Neural crest cell (in vitro differentiated cells): ENCODE measurements at places on chromosomes 12 and 14. TPM values are rescaled to one million over a fixed set of nuclear protein-coding genes. Genes with fewer than 3 reads are reported as not detected.

DNA sequence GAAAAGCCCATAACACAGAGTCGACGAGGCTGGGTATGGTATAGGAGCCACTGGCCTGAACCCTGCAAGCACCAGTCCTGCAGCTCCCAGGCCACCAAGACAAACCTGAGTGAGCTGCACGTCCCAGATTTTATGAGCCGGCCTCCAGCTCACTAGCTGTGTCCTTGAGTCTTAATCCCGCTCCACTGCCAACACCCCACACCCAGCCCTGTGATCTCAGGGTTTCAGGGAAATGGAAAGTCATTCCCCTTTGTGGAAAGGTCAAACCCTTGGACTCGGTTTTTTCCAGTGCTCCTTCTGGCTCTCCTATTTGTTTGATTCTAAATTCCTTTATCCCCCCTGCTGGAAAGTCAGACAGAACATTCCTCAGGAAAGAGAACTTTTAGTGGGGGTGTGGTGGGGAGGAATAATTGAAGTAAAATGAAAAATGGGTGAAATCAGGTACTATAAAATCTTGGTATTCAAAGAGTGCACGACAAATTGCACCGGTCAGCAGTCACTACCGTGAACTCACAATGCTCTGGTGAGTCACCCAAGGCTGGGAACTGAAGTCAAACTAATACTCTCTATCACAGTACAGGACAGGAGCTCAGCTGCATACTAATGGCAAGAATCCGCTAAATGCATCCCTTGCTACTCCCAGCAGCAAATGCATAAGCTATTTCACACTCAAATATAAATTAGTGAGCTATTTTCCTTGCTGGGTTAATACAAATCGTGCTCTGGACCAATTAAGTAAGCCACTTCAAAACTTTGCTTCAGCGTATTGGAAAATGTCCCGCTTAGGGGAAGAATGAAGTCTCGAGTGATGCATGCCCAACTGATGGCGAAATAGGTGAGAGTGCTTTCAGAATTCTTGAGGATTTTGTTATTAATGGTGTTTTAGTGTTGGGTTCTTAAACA, 9.0 kb downstream of the PITPNM2 start:
- no peaks in the 10 kb centered on the region for H3K27me3 ChIP-seq
- peak overlapping the region; percentile 8 for H3K27ac ChIP-seq
- H3K36me3 ChIP-seq, result peaks cover 3% of the 10 kb centered on the region
- DNase-seq, result no peak
- no peak overlapping the region for H3K4me3 ChIP-seq
- peaks cover 35% of the 10 kb centered on the region for H3K4me1 ChIP-seq

- peaks cover 17% of the 10 kb centered on the region for H3K4me1 ChIP-seq
- DNase-seq, result no peak
- H3K4me3 ChIP-seq, result no peak overlapping the region
- no peaks in the 10 kb centered on the region for H3K27me3 ChIP-seq
- H3K36me3 ChIP-seq, result no peaks in the 10 kb centered on the region
Observed at GRCh38 chr12:11728154-11728755, 78.8 kb downstream of the ETV6 start.

DNA sequence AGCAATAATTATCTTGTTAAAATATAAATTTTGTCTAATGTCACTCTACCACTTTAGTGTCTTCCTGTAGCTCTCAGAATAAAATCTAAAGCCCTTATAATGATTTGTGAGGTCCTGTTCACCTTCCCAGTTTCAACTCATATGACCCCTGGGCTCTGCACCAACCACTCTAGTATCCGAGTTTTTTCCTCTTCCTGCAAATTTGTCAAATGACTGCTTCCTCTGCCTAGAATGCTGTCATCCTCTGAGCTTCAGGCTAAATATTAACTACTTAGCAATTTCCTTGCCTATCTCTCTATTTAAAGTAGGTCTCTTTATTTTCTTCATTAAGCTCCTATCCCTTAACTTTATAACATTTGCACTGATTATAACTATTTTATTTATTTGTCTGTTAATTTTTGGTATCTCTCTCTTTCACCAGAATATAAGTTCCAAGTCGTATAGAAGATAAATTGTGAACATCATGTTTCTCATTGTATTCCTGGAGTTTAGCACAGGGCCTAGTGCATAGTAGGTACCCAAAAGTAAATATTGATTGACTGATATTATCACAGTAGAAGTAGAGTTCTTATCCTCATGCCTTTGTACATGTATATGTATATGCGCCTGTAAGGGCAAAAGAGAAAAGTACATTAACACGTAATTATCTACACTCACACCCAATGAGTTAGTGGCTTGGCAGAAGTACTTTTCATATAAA, 196.0 kb downstream of the BCAT1 start:
- no peaks in the 10 kb centered on the region for H3K27me3 ChIP-seq
- H3K4me3 ChIP-seq, result no peak overlapping the region
- no peaks in the 10 kb centered on the region for H3K36me3 ChIP-seq
- H3K4me1 ChIP-seq, result peaks cover 86% of the 10 kb centered on the region
- DNase-seq, result no peak

- no peak for DNase-seq
- H3K27me3 ChIP-seq, result no peaks in the 10 kb centered on the region
- no peak overlapping the region for H3K27ac ChIP-seq
- peaks cover 23% of the 10 kb centered on the region for H3K4me1 ChIP-seq
- H3K4me3 ChIP-seq, result no peak overlapping the region
- H3K36me3 ChIP-seq, result no peaks in the 10 kb centered on the region
Observed at GRCh38 chr12:121618659-121619233, 7.6 kb upstream of the ORAI1 start.

GRCh38 chr14:96979611-96980074, 182.5 kb downstream of the VRK1 start:
- no peak overlapping the region for H3K4me3 ChIP-seq
- H3K27ac ChIP-seq, result no peak overlapping the region
- no peaks in the 10 kb centered on the region for H3K27me3 ChIP-seq

DNA sequence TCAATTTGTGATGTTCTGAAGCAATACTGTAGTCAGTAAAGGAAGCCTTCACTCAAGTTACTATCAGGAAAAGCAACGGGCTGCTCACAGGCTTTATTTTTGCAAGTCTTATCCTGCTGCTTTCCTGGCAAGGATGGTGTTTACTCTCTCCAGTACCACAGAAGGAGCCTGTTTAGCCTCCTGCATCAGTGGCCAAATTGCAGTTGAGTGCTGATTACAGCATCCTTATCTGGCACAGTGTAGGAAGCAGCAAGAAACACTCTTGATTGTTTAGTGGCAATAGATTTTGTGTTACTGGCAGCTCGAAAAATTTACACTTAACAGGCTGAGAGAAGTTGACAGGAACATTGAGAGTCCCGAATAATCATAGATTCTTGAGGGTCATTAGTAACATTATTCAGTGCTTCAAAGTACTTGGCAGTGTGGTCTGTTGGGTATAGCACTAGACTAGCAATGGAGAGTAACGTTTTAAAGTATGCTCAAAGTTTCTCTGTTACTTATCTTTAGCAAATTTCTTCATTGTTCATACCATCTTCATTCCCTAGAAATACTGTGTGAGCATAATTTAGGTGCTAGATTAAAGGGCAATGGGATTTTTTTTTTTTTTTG, 11.7 kb downstream of the TULP3 start:
- H3K27ac ChIP-seq, result no peak overlapping the region
- no peaks in the 10 kb centered on the region for H3K27me3 ChIP-seq
- no peaks in the 10 kb centered on the region for H3K36me3 ChIP-seq
- no peak for DNase-seq

DNA sequence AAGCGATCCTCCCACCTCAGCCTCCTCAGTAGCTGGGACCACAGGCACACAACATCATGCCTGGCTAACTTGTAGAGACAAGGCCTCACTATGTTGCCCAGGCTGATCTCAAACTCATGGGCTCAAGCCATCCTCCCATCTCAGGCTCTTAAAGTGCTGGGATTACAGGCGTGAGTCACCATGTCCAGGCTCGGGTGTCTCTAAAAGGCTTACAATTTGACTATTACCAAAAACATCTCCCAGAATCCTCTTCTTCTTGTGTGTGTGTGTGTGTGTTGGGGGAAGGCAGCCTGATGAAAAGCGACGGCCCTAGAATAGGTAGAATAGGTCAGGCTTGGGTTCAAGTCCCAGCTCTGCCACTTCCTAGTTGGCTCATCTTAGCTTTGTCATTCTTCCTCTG, 16.8 kb downstream of the MSI1 start:
- no peak overlapping the region for H3K4me3 ChIP-seq
- no peak for DNase-seq
- no peak overlapping the region for H3K27ac ChIP-seq
- H3K36me3 ChIP-seq, result peaks cover 20% of the 10 kb centered on the region
- H3K4me1 ChIP-seq, result peaks cover 10% of the 10 kb centered on the region
- H3K27me3 ChIP-seq, result peaks cover 3% of the 10 kb centered on the region

- peaks cover 21% of the 10 kb centered on the region for H3K4me1 ChIP-seq
- no peaks in the 10 kb centered on the region for H3K27me3 ChIP-seq
- H3K27ac ChIP-seq, result peak overlapping the region; percentile 37
- H3K36me3 ChIP-seq, result no peaks in the 10 kb centered on the region
- no peak for DNase-seq
Observed at GRCh38 chr12:2540535-2540941, 254.2 kb upstream of the FKBP4 start.

DNA sequence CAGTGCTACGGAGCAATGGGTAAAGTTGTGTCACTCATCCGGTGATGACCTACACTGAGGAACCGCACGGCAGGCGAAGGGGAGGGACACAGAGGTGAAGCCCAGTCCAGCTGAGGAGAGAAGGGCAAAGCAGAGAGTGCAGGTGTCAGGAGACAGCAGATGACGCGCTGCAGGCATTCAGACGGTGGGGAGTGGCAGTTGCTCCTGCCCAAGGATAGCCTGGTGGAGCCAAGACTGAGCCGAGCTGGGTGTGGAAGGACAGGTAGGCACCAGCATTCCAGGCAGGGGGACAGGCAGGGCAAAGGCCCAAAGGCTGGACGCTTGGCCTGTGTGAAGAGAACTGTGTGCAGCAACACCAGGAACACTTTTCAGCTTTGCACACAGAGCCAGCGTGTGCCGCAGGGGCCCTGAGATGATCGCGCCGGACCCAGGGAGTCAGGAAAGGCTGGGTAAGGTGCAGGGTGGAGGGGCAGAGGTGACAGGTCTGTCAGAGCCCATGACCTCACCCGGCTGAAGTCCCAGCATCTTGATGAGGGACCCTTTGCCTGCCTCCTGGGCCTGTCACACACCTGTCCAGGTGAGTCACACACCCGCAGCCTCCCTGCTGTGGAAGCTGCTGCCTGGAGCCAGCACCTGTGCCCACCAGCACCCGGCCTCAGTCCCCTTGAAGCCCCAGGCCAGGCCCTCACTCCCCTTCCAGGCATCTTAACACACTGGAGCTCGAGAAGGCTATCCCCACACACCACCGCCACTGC, 48.4 kb downstream of the TSPAN11 start:
- no peak overlapping the region for H3K4me3 ChIP-seq
- H3K27ac ChIP-seq, result no peak overlapping the region
- H3K36me3 ChIP-seq, result no peaks in the 10 kb centered on the region
- H3K4me1 ChIP-seq, result peaks cover 7% of the 10 kb centered on the region
- no peaks in the 10 kb centered on the region for H3K27me3 ChIP-seq

Gene CEBPE
- not detected in 2 replicates for total RNA-seq

DNA sequence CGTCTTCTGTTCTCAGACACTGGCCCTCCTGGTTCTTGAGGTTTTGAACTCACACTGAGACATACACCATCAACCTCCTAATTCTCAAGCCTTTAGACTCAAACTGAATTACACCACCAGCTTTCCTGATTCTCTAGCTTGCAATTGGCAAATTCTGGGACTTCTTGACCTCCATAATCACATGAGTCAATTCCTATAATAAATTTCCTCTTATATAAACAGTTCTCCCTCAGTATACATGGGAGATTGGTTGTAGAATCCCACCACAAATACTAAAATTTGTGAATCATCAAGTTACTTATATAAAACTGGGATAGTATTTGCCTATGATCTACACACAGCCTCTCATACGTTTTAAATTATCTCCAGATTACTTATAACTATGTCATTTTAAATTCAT, 162.2 kb downstream of the DIO2 start:
- DNase-seq, result no peak
- H3K27me3 ChIP-seq, result no peaks in the 10 kb centered on the region
- no peak overlapping the region for H3K27ac ChIP-seq
- no peaks in the 10 kb centered on the region for H3K4me1 ChIP-seq
- no peak overlapping the region for H3K4me3 ChIP-seq

Gene CCDC198
- total RNA-seq, result not detected in 2 replicates

DNA sequence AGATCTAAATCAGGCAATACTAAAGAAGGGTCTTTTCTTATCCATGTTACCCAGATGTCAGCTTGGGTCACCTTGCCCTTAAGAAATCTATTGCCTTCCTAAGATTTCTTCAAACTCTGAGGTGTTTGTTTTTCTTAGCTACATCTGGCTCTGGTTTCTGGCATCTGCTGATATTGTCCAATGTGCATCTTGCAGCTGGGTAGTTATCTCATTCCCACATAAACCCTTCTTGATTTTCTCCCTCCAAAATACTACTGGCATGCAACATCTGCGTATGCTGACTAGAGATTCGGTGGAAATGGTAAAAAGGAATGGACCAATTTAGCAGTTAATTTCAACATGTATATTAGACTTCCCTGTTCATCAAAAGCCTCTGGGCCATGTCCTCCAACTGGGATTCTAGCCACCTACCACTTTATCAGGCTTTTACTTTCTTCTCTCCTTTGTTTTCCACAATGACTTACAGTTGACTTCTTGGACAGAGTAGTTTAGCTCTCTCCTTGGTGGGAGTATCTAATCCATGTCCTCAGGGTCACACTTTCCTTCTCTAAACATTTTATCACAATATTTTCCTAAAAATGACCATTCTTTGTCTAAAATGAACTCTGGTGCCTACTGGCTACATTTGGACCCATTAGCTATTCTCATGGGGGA, 324.8 kb upstream of the FAR2 start:
- peaks cover 20% of the 10 kb centered on the region for H3K4me1 ChIP-seq
- no peaks in the 10 kb centered on the region for H3K27me3 ChIP-seq

Gene RFX4
- 52.1 and 53.8 TPM in 2 replicates for total RNA-seq

- H3K27me3 ChIP-seq, result no peaks in the 10 kb centered on the region
- peaks cover 8% of the 10 kb centered on the region for H3K4me1 ChIP-seq
- DNase-seq, result no peak
Observed at GRCh38 chr14:77556946-77557345, 58.3 kb upstream of the ISM2 start.

DNA sequence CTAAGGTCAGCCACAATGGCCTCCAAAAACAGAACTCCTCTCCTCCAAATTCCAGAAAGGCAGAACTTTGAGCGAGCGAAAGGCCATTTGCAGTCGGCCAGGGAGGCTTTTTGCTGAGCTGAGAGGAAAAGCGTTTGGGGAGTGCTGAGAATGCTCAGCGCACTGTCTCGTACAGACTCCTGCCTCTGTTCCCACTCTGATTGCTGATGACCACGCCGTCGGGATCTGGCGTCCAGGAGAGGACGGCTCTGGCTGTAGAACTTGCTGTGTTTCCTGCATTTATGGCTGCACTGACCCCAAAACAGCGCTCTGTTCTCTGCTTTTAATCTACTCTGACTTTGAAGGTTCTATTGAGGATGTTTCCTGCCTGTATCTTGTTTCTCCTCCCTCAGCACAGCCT, 82.4 kb upstream of the WSCD2 start:
- no peak overlapping the region for H3K27ac ChIP-seq
- peaks cover 30% of the 10 kb centered on the region for H3K27me3 ChIP-seq
- peaks cover 7% of the 10 kb centered on the region for H3K4me1 ChIP-seq
- no peak overlapping the region for H3K4me3 ChIP-seq
- H3K36me3 ChIP-seq, result no peaks in the 10 kb centered on the region

GRCh38 chr12:56571121-56571520, 49.5 kb downstream of the RBMS2 start:
- H3K36me3 ChIP-seq, result no peaks in the 10 kb centered on the region
- H3K27ac ChIP-seq, result no peak overlapping the region
- H3K4me1 ChIP-seq, result no peaks in the 10 kb centered on the region
